ENCODE measurements at places on chromosomes 12 and 14.
A peak's percentile ranks its signal among the peaks of the same experiment; 100 is the strongest.

- no peak for DNase-seq
These were observed 39.1 kb upstream of the GZMB start for GRCh38 chr14:24673059-24673458.

DNA sequence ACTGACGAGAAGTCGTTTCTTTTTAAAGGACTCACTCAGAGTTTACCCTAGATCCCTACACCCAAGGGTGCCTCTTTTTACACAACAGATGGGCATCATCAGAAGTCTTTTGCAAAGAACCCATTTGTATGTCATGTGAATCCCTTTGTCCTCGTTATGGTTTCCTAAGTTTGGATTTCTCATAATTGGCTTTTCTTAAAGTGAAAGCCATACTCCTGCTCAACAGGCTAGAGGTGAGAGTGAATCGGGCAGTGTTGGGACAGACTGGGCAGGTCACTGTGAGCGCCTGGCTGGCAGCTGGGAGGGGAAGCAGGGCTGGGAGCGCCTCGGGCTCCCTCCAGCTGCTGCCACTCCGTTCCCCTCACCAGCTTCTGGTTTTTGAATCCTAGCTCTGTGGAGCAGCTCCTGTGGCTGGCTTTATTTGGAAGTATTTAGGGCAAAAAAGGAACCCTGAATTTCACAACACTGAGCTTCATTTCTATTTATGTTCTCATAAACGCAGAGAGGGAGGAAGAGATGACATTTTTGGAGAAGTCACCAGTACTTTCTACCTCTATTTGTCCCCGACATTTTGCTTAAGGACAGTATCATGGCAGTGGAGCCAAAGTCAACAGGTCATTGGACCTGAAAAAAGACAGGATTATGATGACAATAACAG lies 63.8 kb upstream of the ACTN1 start:
- peak; percentile 11 for DNase-seq

- DNase-seq, result no peak
These were observed 650.1 kb upstream of the MDGA2 start for GRCh38 chr14:48325486-48325885.

DNA sequence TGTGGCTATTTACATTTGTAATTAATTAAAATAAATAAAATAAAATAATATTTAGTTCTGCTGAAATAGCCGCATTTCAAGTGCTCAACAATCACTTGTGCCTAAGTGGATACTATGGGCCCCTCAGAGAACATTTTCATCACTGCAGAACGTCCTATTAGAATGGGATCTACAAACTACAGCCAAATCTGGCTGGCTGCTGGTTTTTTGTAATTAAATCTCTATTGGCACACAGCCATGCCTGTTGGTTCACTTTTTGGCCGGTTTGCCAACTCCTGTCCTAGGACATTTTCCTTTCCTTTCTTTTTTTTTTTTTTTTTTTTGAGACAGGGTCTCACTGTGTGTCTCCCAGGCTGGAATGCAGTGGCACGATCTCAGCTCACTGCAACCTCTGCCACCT lies 9.8 kb downstream of the CCDC63 start:
- DNase-seq, result no peak

DNA sequence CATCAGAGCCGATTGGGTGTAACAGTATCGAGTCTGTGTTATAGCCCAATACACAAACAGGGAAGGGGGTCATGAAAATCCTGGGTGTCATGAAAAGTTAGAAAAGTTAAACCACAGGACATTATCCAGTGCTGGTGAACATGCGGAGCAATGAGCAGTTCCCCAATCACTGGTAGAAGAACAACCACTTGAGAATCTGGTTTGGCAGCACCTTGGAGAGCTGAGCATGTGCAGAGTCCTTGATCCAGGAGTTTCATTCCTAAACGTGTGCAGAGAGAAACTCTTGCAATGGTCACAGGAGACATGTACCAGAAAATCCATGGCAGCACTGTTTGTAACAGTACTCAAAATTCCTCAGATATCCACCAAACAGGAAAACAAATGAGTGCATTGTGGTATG lies 23.0 kb upstream of the JDP2 start:
- no peak for DNase-seq

- no peak for DNase-seq
These were observed 43.0 kb downstream of the SMOC1 start for GRCh38 chr14:69922198-69922597.

DNA sequence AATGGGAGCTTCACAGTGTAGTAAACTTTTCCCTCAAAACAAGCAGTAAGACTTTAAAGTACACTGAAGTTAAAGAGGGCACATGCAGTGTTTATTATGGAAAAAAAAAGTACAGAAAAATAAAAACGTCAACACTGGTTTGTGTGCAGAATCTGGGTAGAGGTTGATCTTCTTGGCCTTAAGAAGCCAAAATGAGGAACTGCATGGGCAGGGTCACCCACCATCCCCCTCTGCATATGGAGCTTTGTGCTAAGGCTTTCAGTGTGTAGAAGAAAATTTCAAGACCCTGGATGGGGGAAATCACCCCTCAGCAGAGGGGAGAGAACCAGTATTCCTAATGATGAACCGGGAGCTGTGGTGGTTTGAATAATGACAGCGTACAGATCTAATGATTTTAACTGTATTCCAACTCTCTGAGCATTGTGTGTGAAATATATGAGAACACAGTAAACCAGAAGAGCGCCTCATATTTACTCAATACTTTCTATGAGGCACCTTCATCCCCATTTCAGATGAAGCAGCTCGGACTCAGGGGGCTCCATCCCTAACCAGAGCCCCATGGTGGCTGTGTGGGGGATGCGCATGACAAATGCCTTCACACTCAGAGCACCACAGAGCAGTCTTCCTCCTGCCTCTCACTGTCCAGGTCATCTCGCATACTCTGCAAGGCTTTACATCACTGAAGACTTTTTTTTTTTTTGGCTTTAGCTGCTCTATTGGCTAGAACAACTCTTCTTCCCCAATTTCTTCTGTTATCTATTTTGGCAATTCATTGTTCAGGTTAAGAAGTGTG lies 33.4 kb downstream of the ACADS start:
- no peak for DNase-seq

- DNase-seq, result no peak
These were observed 110.0 kb downstream of the KIF26A start for GRCh38 chr14:104248203-104249055.

Measured in SHP77 (cell line).